K562 (cell line): ENCODE measurements at places on chromosomes 16 and 17. TPM values are rescaled to one million over a fixed set of nuclear protein-coding genes. Genes with fewer than 3 reads are reported as not detected.

Gene TBX21
- total RNA-seq: 0.07 and 0.18 TPM in 2 replicates

Gene SLC6A2
- not detected in 2 replicates for total RNA-seq

Gene ZNF276
- 40.0 and 43.9 TPM in 2 replicates for total RNA-seq

Gene GNG13
- total RNA-seq: not detected in 2 replicates

Gene TEX14
- 0.09 and 0.18 TPM in 2 replicates for total RNA-seq

Gene WSB1
- total RNA-seq: 91.7 and 100 TPM in 2 replicates

Gene CHST4
- total RNA-seq: 0.07 and 0.09 TPM in 2 replicates

Gene STH
- total RNA-seq: not detected in 2 replicates

Gene CDC27
- total RNA-seq: 117 and 119 TPM in 2 replicates

Gene YBX2
- 0.20 and 0.27 TPM in 2 replicates for total RNA-seq

Gene DBF4B
- total RNA-seq: 24.0 and 26.9 TPM in 2 replicates

Gene EPX
- 0.20 and 0.22 TPM in 2 replicates for total RNA-seq

Gene TBL3
- total RNA-seq: 106 and 108 TPM in 2 replicates

Gene MRPL28
- 175 and 183 TPM in 2 replicates for total RNA-seq

Gene ST6GALNAC1
- total RNA-seq: 42.9 and 53.1 TPM in 2 replicates

Gene ESRP2
- 0.07 and 0.36 TPM in 2 replicates for total RNA-seq

Gene FBXW10
- not detected in 2 replicates for total RNA-seq

Gene RTN4RL1
- total RNA-seq: 0.04 and 0.07 TPM in 2 replicates

Gene ZNF785
- total RNA-seq: 9.7 and 11.6 TPM in 2 replicates

Gene BLTP2
- 163 TPM in 2 replicates for total RNA-seq

Gene RAMP2
- not detected in 2 replicates for total RNA-seq

Gene KRTAP1-5
- total RNA-seq: not detected in 2 replicates

Gene PROCA1
- 5.3 and 5.6 TPM in 2 replicates for total RNA-seq

Gene GGT6
- 0.09 TPM in 1 of 2 replicates, not detected in the other for total RNA-seq

Gene CTF1
- total RNA-seq: 1.8 TPM in 2 replicates

Gene ODAD4
- total RNA-seq: 0.11 and 0.75 TPM in 2 replicates

Gene C1QTNF8
- total RNA-seq: not detected in 2 replicates

Gene QPRT
- total RNA-seq: 80.7 and 86.5 TPM in 2 replicates

Gene SPN
- 202 and 225 TPM in 2 replicates for total RNA-seq

Gene CASKIN1
- total RNA-seq: 4.5 and 7.0 TPM in 2 replicates
